ENCODE measurements at places on chromosomes 12 and 14. TPM values are rescaled to one million over a fixed set of nuclear protein-coding genes. Genes with fewer than 3 reads are reported as not detected.

- DNase-seq, result no peak
These were observed 47.6 kb upstream of the ATP2B1 start for GRCh38 chr12:89756194-89756584.

GRCh38 chr12:57031138-57031725, 14.9 kb upstream of the TAC3 start:
- DNase-seq, result no peak

- peak; percentile 50 for DNase-seq
These were observed 9.4 kb downstream of the HIGD1C start for GRCh38 chr12:50961708-50962107.

- peak; percentile 86 for DNase-seq
These were observed 968 bp upstream of the ARID4A start for GRCh38 chr14:58297412-58297761.

CCND2 gene
- total RNA-seq, result 7.1 TPM

ADIPOR2 gene
- total RNA-seq, result 34.1 TPM
